ENCODE measurements at places on chromosomes 1 and 21. TPM values are rescaled to one million over a fixed set of nuclear protein-coding genes. Genes with fewer than 3 reads are reported as not detected.
A peak's percentile ranks its signal among the peaks of the same experiment; 100 is the strongest.

GRCh38 chr1:202692959-202693555, 17.2 kb downstream of the SYT2 start:
- peak; percentile 60 for DNase-seq

- no peak for DNase-seq
Measured at GRCh38 chr1:58717979-58718378, 18.1 kb upstream of the MYSM1 start.

GRCh38 chr1:67789551-67789950, 43.7 kb downstream of the GNG12 start:
- DNase-seq: no peak

DNA sequence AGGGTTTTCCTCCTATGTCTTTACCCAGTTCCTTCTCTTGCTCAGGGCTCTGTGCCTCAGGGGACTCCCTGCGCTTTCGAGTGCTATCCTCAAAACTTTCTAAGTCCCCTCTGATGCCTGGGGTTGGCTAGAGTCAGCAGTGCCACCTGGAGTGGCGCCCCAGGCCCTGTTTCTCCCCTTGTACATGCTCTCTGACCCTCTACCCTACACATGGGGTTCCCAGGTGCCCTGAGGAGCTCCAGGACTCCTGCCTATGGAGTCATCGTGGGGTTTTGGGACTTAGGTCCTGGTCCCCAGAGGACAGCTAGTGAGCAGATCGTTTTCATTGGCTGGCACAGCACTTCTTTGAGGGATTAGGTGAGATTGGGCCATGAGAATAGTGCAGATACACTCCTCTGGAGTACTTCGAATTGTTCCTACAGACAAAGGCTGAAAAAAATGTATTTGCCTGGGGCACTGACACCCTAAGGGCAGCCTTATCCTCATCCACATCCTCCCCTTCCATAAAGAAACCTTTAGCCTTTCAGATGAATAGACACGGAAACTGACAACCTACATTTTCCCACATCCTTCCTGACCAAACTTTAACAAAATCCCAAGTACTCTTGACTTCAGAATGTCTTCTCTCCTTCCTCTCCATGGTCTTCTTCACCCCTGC, 41.5 kb downstream of the LGR6 start:
- no peak for DNase-seq

DNA sequence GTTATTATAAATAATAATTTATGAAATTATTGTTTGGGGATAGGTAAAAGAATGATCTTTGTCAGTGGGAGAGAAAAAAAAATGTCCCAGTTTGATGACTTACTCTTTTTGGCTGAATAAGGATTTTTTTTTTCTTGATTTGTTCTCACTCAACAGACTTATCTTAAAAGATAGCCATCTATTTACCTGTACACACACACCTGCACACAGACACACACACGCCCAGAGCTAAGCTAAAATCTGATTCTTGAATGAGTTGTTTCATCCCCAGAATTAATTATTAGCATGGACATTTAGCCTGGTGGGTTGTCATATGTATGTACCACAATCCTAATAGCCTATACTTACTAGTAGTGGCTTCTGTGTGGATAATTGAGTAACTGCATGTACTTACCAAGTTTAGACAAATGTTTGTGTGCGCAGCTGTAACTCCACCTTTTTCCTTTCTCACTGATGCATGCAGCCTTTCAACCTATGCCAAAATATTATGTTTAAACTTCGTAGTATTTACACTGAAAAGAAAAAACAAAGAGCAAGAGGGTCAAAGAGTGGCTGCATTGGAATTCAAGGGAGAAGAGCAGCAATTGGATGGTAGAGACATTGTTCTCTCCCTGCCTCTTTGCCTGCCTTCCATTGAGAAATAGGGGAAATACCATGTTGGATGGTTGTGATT, 174.3 kb downstream of the ADGRL2 start:
- no peak for DNase-seq

DNA sequence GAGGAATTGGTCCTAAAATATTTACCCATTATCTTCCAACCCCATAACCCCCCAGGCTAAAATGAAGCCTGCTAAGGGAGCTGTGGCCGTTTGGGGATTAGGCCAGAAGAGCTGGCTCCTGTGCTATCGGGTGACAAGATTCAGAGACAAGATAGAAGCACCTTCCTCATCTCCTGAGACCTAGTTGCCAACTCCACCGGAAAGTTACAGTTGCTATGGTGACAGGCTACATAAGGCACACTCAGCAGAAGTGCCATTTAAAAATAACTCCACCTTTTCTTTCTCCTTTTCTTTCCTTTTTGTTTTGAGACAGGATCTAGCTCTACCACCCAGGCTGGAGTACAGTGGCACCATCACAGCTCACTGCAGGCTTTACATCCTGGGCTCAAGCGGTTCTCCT, 43.6 kb upstream of the ROR1 start:
- DNase-seq: no peak

Gene FMOD
- 28.9 TPM for total RNA-seq

Gene RPAP2
- total RNA-seq: 20.0 TPM

Measured in lower lobe of right lung (tissue), 2 donors.